ENCODE measurements at places on chromosomes 5 and 9.

DNA sequence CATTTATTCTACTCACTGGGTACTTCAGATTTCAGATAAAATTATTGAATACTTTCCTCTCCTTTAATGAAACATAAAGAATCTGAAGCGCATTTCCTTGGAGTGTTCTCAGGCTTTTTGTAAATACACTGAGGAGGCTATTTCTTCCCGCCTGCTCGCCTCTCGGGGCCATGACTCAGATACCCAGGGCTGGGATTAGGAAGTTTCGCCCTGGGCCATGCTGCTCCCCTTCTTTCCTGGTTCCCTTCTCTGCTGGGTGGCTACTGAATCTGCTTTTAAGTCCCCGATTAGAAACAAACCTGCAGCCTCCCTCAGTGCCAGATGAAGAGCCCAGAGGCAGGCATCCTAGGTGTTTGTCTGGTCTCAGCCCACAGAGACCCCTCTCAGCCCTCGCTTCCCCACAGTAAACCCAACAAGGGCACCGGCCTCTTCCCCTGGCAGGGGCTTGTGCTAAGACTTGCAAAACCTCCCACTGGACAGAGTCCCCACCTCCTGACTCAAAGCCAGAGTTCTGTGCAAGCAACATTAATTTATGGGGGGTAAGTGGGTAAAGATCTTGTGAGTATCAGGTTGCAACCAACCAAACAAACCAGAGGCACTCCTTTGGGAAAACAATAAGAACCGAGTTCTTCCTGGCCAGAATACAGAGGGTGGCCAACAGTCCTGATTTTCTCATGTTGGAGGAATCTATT, 30.7 kb upstream of the IRX1 start:
- no peak for DNase-seq

DNA sequence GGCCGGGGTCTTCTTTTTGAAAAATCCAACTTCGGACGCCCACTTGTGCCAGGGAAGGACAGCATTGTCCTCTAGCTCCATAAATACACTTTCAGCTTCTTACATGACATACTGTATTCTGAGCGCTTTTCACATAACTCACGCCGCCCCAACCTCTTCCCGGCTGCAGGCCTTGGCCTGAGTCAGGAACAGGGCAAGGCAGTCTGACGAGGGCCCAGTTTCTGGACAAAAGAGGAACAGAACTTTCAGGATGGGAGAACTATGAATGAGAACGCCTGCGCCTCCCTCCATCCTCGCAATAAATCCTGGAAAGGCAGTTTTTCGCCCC, 650 bp downstream of the DCTN4 start:
- DNase-seq: no peak

GRCh38 chr5:16901021-16901644, 35.0 kb downstream of the MYO10 start:
- no peak for DNase-seq

DNA sequence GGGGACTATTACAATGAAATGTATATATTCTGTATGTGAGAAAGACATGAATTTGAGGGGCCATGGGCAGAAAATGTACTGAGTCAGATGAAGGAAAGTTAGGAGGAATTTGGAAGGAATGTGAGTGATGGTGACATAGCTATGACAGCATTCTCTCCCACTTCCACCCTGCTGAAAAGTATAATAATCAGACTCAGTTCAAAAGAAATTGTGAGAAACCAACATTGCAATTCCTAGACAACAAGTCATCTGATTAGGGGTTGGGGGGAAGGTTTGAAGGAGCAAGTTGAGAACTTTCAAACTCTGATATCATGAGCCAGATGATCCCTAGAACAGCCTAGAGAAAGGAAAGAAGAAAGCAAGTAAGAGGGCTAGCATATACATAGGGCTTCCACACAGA, 370.6 kb downstream of the DMRTA1 start:
- no peak for DNase-seq

- DNase-seq: no peak
Observed at GRCh38 chr9:72351538-72352453, 13.2 kb downstream of the ZFAND5 start.

DNA sequence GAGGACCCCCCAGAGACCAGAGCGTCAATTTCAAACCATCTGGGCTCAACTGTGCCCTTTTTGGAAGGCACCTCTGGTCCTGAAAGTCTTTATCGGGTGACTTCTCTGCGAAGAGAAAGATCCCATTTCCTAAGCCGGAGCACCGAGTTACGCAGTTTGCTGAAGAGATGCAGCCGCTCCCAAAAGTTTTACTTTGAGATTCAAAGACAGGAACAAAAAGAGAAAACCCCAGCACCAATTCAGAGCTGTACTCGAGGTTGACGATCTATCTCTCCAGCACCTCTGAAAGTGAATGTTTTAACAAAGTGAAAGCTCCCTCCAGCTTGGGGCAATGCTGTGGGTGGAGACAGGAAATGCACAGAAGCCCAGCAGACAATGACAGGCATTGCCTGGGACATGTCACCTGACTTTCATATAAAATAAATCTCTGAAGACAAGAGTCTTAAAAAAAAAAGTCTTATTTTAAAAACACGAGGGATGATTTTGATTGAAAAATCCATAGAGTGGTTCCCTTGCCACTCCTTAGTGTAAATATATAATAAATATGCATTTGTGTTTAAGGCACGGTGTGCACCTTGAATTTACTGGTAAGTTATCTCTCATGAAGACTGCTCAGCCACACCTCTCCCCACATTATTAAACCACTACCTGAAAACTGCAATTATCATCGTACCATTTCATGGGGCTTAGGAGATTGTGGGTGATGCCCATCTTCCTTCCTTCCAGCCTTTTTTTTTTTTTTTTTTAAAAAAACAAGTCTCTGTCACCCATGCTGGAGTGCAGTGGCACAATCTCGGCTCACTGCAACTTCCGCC, 79.9 kb downstream of the FNBP1 start:
- peak; percentile 83 for DNase-seq

DNA sequence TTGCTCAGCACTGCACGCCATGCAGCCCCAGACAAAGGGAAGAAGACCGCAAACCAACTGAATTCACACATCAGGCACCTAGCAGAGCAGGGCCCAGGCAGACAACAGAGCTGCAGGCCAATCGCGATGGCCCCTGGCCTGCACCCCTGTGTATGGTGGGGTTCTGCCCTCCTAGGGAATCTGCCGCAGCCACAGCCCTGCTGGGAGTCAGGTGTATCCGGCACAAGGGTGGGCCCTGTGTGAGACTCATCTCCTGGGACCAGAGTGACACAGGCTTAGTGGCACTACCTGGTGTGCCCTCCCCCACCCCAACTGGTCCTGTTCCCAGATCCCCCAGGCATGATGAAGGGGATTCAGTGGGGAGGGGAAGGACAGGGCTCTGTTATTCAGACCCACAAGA, 122.8 kb downstream of the ATPSCKMT start:
- DNase-seq: no peak

GRCh38 chr5:171848911-171849520, 63.4 kb downstream of the SMIM23 start:
- no peak for DNase-seq

GRCh38 chr9:133405508-133406438, 12.0 kb downstream of the REXO4 start:
- DNase-seq: no peak

GRCh38 chr5:371811-372555, 50.5 kb downstream of the AHRR start:
- DNase-seq: no peak

DNA sequence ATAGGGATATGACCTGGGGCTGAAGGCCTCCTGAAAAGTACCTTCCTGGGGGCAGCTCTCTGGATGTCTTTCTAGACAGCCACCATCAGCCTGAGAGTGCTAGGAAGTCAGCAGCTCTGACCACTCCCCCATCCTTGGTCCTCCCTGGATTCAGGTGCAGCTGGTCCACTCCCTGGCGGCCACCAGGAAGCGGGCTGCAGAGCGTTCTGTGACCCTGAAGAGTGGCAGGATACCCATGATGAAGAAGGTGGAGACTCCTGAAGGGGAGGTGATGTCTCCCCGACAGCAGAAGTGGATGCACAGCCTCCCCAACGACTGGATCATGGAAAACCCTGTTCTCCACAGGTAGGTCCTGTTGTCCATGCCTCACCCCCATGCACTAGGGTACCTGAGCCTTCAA, 1.8 kb downstream of the CCDC180 start:
- no peak for DNase-seq

- no peak for DNase-seq
Observed at GRCh38 chr9:785997-786396, 55.5 kb upstream of the DMRT1 start.

DNA sequence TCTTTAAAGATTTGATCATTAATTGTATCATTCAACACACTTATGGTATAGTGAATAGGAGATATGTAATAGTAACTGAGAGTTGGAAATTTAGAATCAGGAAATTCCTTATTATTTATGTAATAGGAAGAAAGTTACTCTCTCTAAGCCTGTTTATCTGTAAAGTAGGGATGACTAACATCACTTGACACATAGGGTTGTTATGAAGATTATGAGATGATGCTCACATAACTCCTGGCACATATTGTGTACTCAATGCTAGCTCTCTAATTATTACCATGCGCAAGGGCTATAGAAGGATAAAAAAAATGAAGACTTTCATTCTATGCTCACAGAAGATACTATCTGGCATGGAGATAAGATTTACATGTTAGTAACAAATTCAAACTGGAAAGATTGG, 149.9 kb downstream of the ISOC1 start:
- DNase-seq: no peak

DNA sequence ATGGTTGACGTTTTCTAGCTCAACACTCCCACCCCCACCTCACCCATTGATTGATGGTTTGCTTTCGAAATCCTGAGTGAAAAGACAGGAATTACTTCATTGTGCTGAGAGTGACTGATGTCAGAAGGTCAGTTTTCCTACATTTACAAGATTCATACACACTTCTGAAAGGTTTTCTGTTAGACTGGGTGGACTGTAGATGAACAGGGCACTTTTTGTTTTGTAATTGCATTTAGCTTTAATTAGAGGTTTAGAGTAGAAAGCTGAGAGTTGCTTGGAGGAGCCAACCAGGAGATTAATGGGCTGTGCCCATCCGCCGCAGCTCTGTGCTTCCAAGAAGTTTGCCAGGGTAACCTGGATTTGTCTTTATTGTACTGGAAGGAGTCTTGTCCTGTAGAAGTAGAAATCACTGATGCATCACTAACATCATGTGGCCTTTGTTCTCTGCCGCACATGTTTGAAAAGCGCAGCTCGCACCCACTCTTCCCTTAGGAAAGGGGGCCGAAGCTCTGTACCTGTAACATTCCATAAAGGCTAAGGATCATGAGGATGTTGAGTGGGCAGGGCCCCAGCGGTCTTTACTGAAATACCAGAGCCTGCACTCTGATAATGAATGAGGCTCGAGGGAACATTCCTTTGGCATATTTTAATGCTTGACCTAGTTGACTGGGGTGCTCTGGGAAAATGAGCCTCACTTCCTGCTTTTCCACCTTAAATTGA, 267.6 kb upstream of the DMRT1 start:
- DNase-seq: peak; percentile 9

- DNase-seq: no peak
Observed at GRCh38 chr9:115680231-115680630, 473.4 kb upstream of the PAPPA start.

- DNase-seq: no peak
Observed at GRCh38 chr9:37914701-37915358, 10.9 kb upstream of the SLC25A51 start.

GRCh38 chr5:56247592-56247991, 14.5 kb upstream of the ANKRD55 start:
- no peak for DNase-seq

- no peak for DNase-seq
Observed at GRCh38 chr5:124678922-124679519, 67.4 kb downstream of the ZNF608 start.

DNA sequence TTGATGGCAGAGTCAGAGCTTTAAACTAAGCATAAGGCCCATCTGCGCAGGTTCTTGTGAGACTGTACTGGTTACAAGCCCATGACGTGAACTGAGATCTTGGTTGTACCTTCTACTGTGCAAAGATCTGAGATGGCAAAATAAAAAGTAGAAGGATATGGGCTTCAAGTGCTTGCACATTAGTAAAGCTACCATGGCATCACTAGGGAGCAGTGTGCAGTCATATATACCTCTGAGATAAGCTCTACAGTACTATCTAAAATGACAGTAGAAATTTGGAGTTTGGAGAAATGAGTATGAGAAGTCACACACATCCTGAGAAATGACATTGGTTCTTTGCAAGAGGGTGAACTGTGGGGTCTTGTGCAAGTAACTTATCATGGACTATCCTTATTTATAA, 408.2 kb upstream of the PRR16 start:
- no peak for DNase-seq

- no peak for DNase-seq
Observed at GRCh38 chr9:80690349-80690939, 998.9 kb downstream of the TLE1 start.

DNA sequence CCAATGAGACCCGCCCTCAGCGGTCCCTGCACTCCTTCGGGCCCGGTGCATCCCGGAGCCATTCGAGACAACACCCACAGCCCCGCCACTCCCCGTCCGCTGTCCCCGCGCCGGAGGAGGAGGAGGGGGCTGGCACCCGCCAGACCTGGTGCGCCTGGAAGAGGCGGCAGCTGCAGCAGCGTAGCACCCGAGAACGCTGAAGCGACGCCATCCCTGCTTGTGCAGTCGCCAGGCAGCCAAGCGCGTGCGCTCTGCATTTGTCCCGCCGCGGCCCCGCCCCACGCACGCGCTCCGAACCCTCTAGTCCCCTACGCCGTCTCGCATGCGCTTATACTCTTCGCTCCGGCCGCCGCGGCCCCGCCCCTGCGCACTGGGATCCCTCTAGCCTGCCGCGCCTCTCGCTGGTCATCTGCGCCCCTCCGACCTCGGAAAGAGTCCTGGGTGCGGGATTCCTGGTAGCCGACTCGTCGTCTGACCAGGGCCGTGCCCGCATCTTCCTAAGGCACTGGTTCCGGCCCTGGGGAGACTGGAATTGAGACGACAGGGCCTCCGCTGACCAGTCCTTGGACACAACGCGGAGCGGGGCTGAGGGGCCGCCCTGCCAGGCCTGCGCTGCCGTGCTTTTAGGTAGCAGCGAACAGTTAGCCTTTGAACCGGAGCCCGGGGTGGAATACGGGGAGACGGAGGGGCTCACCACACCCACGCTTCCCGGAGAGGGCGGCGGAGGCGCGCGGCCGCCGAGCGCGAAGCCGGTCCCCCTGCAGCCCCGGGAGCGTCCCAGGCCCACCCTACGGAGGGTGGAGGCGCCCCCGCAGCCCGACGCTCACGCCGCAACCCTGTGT, at the start of gene MRNIP:
MRNIP (minus strand) TSS at position 232 of the 842 bp plus-strand sequence; CDS start at position 211, 21 bp downstream.
- peak; percentile 90 for DNase-seq

GRCh38 chr9:137506274-137506673, 43.9 kb downstream of the PNPLA7 start:
- DNase-seq: no peak

Data from COLO829 (cell line).